ENCODE measurements at places on chromosomes 6 and 20.
A peak's percentile ranks its signal among the peaks of the same experiment; 100 is the strongest.

- DNase-seq: no peak
These were observed 6.5 kb upstream of the LY6G5C start for GRCh38 chr6:31687321-31687720.

DNA sequence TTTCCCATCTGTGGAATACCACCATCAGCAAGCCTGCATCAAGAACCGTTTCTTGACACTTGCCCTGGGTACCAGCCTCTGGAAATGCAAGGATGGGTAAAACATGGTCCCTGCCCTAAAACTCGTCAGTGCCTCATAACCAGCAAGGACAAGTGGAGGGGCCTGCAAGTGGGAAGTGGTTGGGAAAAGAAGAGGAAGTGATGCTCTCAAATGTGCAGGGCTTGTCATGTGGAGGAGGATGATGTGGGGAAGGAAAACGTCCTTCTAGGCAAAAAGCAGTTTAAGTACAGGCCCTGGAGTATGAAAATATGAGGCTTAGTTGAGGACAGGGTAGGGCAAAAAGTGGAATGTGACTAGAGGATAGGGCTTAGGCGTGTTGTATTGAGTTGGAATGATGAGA, 19.0 kb downstream of the RREB1 start:
- no peak for DNase-seq

- DNase-seq: no peak
These were observed 41.2 kb downstream of the SLC17A5 start for GRCh38 chr6:73612611-73613010.

- no peak for DNase-seq
These were observed 161.0 kb downstream of the AIG1 start for GRCh38 chr6:143221698-143222097.

- no peak for DNase-seq
These were observed 44.1 kb upstream of the RIN2 start for GRCh38 chr20:19713822-19714578.

DNA sequence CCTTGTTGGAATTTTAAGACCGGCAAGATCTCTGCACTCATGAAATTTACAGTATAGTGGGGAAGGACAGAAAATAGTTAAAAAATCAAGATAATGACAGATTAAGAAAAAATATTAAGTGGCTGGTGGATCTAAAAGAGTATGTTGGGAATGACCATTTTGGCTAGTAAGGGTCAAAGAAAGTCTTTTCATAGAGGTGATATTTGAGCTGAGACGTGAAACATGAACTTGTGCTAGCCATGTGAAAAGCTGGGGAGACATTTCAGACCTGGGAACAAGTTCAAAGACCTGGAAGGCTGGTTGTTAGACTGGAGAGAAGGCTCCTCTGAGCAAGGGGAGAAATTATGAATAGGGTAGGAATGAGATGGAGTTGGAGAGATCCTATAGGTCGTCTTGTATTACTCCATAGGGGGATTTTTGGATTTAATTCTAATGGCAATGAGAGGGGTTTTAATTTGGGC, 4.7 kb downstream of the BICRAL start:
- no peak for DNase-seq

- DNase-seq: no peak
These were observed 69.2 kb downstream of the MTFR2 start for GRCh38 chr6:136180704-136181511.

DNA sequence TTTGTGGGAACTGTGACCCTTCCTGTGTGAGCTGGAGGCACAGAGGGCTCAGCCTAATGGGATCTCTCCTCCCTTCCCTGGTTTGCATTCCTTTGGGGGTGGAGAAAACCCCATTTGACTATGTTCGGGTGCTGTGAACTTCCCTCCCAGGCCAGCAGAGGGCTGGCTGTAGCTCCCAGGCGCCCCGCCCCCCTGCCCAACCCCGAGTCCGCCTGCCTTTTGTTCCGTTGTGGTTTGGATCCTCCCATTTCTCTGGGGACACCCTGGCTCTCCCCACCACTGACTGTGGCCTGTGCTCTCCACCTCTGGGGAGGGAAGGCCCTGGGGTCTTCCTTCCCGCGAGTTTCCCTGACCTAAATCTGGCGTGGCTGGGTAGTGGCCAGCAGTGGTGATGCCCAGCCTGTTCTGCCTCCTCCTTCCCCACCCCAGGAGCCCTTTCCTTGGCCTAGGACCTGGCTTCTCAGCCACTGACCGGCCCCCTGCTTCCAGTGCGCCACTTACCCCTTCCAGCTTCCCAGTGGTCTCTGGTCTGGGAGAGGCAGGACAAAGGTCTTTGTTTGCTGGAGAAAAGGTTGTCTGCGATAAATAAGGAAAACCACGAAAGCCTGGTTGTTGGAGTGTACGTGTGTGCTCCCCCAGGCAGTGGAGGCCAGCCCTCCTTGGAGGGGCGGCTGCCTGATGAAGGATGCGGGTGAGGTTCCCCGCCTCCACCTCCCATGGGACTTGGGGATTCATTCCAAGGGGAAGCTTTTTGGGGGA, 4.9 kb downstream of the VEGFA start:
- peak; percentile 79 for DNase-seq

- no peak for DNase-seq
These were observed 114.1 kb upstream of the INSM1 start for GRCh38 chr20:20253744-20254330.

DNA sequence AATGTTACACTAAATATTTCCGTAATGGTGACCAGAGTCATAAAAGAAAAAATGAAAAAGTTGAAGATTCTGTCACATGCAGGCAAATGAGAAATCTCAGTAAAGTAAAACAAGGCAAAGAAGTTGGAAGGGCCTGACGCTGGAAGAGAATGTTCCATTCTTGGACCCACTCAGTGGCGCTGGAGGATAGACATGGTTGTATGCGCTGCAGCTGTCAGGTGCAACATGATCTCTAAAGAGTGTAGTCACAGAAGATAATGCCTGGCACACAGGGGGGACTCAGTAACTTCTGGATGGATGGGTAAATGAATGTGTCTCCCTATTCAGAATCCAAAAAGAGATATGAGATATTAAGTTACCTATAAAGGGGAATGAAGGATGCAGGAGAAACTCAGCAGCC, 116.3 kb downstream of the FAXC start:
- no peak for DNase-seq

GRCh38 chr20:3908667-3909066, 19.5 kb downstream of the PANK2 start:
- DNase-seq: no peak

- peak; percentile 12 for DNase-seq
These were observed 742 bp downstream of the TBCC start for GRCh38 chr6:42745083-42745639.

DNA sequence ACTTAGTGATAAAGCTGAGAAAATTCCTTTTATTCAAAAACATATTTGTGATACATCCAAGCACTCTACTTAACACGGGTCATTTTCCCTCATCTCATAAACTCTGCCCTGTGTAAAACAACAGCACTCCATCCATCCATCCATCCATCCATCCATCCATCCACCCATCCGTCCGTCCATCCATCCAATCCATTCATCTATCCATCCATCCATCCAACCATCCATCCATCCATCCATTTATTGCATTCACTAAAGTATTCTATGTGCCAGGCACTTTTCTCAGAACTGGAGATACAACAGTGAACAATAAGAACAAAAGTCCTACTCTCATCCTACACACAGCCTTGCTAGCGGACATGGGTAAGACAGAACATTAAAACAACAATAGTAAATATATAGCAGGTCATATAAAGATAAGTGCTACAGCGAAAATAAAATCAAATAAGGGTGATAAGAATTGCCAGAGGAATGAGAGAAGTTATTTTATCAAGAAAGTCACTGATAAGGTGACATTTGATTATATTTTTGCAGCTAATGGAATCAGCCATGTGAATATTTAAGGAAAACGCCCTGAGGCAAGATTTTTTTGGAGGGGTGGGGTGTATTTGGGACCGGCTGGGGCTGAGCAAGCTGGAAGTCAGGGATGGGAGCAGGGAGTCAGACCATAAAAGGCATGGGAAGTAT, 78.2 kb downstream of the ADAT2 start:
- no peak for DNase-seq

GRCh38 chr6:18595774-18596530, 208.8 kb downstream of the RNF144B start:
- peak; percentile 76 for DNase-seq

- DNase-seq: no peak
These were observed 6.9 kb downstream of the VGLL2 start for GRCh38 chr6:117272032-117272866.

GRCh38 chr20:46626758-46627157, 24.5 kb downstream of the SLC13A3 start:
- DNase-seq: no peak

- DNase-seq: no peak
These were observed at the start of gene OVOL2 for GRCh38 chr20:18057101-18057993. OVOL2 (minus strand) TSS chr20:18057916; CDS start chr20:18057634, 282 bp downstream.

- DNase-seq: no peak
These were observed 48.1 kb downstream of the TBC1D7 start for GRCh38 chr6:13280254-13280653.

GRCh38 chr6:133033263-133033662, 207.9 kb upstream of the EYA4 start:
- no peak for DNase-seq

- DNase-seq: no peak
These were observed 40.5 kb downstream of the CFAP61 start for GRCh38 chr20:20092827-20093226.

- DNase-seq: no peak
These were observed 155.2 kb downstream of the SCML4 start for GRCh38 chr6:107668743-107669474.

GRCh38 chr20:52190437-52191131, 995 bp downstream of the ZFP64 start:
- no peak for DNase-seq

- no peak for DNase-seq
These were observed 36.2 kb downstream of the RSPO4 start for GRCh38 chr20:965956-966355.

GRCh38 chr20:22379472-22379871, 204.9 kb downstream of the FOXA2 start:
- no peak for DNase-seq

- peak; percentile 86 for DNase-seq
These were observed 4.9 kb upstream of the CD24 start for GRCh38 chr6:106979435-106979884.

DNA sequence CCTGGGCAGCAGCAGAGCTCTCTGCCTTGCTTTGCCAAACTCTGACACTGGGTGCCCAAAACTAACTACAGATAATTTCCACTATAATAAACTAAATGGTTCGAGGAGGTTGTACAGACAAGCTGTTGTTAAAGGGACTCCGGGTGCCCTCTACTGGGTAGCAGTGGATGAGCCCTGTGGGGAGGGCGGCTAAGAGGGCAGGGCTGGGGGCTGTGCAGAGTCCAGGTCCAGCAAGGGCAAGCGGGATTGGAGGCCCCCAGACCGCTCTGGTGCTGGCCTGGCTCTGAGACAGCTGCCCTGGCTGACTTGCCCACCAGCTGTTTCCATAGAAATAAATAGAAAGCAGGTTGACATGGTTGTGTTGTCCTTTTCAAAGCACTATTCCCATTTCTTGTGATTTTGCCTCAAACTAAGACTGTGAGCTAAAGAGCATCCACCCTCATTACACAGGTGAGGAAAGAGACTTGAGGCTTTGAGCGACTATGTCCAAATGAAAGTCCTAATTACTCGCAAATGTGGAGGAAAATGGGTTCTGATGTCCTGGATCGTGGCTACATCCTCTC, 167.6 kb upstream of the CST7 start:
- no peak for DNase-seq

DNA sequence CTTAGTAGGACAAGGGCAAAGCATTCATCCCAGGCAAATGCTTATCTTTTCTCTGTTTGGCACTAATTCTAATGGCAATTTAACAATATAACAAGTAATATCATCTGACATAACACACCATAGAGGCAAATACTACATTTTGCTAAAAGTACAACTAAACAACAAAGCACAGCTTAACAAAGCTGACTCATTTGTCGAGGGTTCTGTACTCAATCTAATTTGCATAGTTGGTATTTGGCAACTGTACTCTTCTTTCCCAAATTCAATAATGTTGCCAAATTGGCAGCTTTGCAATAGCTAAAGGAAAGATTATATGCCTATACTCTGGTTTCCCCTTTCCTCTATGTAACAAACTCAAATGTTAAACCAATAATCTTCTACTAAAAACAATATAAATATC, 461.0 kb downstream of the PKHD1 start:
- no peak for DNase-seq

GRCh38 chr6:57432157-57432556, 114.7 kb downstream of the PRIM2 start:
- DNase-seq: no peak

DNA sequence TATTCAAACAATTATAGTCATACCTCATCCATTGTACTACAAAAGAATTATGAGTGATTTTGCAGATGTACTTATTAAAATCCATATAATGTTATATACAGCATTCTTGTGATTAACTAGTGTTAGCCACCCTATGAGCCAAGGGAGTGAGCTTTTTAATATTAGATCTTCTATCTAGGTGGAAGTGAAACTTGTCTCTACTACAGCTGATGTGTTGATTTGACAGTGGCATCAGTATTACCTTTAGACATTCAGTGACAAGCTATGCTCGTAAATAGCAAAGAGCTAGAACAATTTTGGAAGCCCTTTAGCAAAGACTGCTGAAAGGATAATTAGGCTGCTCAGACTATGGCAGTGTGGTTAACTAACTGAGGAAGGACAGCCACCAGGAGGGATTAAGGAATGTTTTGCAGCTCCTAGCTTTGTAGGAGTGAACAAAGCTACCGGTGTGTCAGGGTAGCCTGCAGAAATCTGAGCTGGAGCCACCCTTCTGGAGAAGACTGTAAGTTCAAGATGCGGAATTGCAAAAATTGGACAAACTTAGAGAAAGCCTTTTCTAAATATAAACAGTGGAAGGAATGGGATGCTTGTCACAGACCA, 73.7 kb downstream of the AFG1L start:
- peak; percentile 26 for DNase-seq

GRCh38 chr20:47125758-47126591, 230.5 kb downstream of the ZMYND8 start:
- peak; percentile 43 for DNase-seq

- no peak for DNase-seq
These were observed 3.1 kb downstream of the STXBP5 start for GRCh38 chr6:147207351-147207750.

DNA sequence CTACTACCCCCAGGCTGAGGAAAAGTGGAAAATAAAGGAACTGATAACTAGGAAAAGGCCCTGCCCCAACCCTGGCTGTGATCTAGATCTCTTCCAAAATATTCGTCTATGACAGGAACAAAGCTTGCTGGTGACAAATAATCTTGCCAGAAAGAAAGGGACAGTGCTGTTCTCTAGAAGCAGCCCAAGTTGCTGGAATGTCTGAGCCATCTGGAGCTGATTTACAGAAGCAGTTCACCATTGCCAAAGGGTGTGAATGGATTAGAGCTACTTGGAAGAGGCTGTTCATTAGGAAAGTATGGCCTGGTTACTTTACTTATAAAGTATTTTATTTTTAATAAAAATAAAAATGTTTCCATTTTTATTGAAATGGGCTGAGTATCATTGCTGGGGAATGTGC, 146.3 kb downstream of the EPM2A start:
- DNase-seq: no peak

DNA sequence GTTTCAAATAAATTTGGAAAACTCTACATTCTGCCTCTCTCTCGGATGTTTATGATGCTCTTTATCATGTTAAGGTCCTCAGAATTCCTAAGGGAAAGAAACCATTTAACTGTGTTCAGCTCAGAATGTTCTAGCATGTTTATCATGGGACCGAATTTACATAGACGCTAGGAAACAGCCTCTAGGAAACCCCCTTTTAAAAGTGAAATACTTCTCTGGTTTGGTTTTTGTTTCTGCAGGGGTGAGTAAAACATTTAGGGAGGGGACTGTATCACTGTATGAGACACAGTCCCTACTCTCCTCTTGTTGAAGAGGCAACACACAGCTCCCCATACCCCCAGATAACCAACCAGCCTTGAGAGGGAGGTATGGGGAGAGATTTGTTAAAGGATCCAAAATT, 267.6 kb upstream of the SUPT3H start:
- no peak for DNase-seq

- DNase-seq: no peak
These were observed 243.2 kb downstream of the ARID1B start for GRCh38 chr6:157020398-157020797.

Measured in neuronal stem cell (in vitro differentiated cells).